ENCODE measurements at places on chromosomes 11 and 22.

DNA sequence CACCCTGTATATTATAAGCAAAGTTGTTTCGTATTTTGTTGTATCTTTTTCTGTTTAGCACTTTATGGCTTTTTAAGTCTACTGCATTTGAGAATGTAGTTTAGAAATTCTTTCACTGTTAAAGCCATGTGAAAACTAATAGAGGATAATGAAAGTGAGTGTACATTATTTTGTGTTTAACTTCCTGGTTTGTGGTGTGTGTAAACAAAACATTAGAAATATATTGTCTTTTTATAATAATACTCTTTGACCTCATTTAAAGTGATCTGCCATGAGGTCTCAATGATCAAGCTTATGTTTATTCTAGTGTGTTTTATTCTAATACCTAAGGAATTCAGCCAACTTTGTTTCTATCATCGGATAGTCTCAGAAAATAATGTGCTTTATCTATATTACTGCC is 27.4 kb upstream of the TMEM45B start:
- DNase-seq: no peak

DNA sequence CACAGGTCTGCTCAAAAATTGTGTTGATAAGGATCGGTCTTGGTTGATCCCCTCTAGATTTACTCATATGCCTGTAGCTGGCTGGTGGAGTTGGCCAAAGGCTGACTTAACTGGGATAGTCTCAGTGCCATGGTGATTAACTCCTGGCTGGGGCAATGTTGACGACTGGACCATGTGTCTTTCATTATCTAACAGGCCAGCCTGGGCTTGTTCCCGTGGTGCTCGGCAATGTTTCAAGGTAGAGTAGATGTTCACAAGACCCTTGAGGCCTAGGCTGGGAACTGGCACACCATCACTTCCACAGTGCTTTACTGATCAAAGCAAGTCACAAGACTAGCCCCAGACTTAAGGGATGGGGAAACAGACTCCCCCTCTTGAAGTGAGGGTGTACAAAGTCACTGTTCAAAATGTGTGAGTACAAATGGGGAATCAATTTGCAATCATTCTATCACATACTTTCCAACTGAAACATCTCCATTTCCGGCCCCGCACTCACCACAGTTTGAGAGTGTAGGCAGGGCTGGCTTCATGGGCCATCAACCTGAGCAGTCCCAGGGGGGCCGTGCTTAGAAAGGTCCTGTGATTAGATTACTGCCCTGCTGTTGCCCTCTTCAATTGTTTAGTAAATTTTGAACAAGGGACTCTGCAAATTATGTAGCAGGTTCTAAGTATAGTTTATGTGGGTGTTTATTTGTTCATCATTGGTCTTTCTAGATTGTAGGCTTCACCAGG is 240.8 kb downstream of the NELL1 start:
- DNase-seq: no peak

DNA sequence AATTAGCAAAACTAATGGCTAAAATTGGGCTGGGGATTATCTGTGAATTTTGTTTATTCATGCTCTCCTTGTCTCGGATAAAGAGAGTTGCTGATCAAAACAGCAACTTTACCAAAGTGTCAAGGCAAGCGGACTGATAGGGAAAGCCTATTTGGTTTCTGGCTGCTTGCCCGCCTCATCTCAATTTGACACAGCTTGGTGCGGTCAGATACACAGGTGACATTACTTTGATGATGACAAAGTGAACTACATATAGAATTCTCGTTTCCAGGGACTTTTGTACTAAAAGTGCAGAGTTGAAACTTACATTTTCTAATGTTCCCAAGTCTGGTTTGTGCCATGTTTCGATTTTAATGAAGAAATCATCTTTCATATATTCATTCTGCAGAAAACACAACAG is 22.8 kb downstream of the PITPNB start:
- DNase-seq: no peak

GRCh38 chr11:80041136-80042000 is 600.5 kb upstream of the TENM4 start:
- no peak for DNase-seq

- DNase-seq: no peak
Observed at GRCh38 chr11:68954836-68955606, 25.8 kb downstream of the MRGPRD start.

DNA sequence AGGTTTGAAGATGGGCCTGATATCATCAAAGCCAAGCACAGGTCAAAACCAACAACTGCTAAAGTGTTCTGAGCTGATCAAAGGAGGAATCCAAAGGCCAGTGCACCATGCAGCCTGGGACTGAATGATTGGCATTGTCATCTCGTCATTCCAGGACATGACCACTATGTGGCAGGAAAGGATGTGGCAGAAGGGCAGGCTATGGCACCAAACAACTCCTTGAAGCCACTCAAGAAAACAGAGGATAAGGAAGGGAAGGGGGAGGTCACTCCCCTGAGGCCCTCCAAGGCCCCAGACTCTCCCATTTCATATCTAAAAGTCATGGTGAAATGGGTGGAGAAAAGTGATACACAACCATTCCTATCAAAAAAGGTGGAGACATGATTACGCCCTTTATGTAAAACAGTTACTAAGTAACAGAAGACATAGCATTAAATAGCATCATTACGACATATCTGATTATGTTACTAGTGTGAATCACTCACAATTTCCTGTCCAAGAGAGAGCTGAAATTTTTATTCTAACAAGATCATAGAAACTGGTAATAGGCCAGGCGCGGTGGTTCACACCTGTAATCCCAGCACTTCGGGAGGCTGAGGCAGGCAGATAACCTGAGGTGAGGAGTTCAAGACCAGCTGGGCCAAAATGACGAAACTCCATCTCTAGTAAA is 49.3 kb downstream of the AHNAK start:
- DNase-seq: no peak

DNA sequence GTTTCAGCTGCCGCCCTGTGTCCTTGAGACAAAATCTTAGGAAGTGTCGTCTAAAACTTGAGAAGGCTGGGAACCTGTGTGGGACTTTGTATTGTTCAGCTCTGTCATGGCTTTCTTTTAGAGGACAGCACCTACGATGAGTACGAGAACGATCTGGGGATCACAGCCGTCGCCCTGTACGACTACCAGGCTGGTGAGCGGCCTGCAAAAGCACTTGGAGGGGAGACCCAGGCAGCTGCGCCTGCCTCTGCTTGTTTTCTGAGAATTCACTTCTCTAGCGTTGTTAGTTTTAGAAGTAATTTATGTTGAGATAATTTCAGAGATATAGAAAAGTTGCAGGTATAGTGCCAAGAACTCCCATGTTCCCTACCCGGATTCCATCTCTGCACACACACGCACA is 35.2 kb downstream of the CTTN start:
- DNase-seq: no peak
